ENCODE measurements at places on chromosomes 5 and 9. TPM values are rescaled to one million over a fixed set of nuclear protein-coding genes. Genes with fewer than 3 reads are reported as not detected.
A peak's percentile ranks its signal among the peaks of the same experiment; 100 is the strongest.

- no peak for DNase-seq
Measured at GRCh38 chr5:126096442-126097006, 326.7 kb upstream of the GRAMD2B start.

DNA sequence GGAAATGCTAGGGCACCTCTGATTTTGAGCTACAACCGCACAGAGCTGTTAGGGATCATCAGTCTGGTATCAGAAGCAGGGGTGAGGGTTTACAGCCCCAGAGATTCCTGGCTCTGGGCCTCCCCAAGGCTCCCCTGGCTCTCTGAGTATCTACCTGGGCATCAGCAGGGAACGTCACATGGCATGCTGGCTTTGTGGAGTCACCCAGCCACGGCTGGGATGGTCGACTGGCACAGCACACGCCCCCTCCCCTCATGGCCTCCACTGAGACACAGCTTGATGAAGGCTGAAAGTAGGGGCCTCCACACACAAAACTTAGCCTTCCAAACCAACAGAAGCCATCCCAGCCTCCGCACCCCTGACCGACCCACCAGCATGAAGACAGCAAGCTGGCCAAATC, 16.7 kb downstream of the ATPSCKMT start:
- no peak for DNase-seq

DNA sequence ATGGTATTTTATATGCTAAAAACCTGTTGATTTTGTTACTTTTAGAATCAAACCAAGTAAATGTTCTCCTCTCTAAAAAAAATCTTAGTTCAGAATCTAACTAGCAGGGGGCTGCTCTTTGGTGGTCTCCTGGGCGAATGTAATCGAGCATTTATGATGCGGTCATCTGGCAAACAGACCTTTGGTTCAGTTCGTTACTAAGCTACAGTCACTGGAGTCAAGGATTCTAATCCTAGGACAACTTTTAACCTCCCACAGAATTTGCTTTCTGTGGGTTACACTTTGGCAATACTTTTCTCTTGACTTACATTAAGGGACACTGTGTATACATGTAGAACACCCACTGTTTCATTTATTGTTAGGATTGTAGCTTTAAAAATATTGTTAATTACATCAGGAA, 26.3 kb upstream of the FREM1 start:
- DNase-seq, result no peak

DNA sequence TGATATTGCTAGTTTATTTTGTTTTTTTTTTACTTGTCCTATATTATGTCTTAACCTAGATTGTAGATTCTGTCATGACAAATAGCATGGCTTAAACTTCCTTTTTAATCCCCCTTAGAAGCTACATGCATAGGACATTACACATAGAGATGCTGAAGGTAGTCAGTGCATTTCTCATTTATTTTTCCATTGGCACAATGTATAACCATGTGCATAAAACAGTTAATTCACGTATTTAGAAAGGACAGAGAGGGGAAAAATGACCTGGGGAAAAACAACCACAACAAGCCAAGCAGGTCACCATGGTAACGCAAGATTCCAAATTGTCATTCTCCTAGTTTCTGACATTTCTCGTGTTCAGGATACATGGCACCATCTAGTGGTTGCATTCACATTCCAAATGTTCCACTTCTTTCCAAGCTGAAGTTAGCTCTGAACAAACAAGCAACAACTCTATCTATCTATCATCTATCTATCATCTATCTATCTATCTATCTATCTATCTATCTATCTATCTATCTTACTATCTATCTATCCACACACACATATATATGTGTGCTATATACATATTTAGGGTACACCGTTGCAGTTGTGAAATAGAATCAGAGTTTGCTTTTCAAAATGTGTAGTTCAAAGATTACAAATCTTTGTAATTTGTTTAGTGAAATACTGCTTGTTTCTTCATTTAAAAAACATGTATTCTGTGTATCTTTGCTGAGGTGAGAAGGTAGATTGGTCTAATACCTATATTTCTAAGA, 487.2 kb upstream of the ST8SIA4 start:
- peak; percentile 34 for DNase-seq

DNA sequence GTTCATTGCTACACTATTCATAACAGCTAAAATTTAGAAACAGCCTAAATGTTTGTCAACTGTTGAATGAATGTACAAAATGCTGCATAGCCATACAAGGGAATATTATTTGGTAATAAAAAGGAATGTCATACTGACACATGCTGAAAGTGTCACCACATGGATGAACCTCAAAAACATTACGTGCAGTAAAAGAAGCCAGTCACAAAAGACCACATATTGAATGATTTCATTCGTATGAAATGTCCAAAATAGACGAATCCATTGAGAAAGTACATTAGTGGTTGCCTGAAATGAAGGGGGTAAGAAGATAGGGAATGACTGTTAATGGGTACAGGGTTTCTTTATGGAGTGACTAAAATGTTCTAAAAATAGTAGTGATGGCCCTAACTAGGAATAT, 11.6 kb upstream of the ECM2 start:
- DNase-seq, result no peak

DNA sequence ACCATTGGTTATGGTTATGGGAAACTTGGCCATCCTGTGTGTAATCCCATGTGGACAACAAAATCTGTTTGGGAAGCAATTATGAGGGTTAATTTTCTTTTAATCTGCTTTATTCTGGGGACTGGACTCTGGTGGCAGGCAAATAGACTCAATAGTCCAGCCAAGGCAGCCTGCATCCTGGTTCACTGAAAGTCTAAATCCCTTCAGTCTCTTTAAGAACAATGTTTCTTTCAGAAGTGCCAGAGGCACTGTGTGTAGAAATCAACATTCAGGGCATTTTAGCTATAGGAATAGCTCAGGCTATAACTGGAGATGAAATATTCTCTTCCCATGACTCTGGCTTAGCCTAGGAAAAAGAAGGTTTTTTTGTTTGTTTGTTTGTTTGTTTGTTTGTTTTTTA, 118.0 kb downstream of the SPATA31D1 start:
- DNase-seq, result no peak

- DNase-seq, result no peak
Measured at GRCh38 chr9:126631254-126631653, 17.5 kb downstream of the LMX1B start.

DNA sequence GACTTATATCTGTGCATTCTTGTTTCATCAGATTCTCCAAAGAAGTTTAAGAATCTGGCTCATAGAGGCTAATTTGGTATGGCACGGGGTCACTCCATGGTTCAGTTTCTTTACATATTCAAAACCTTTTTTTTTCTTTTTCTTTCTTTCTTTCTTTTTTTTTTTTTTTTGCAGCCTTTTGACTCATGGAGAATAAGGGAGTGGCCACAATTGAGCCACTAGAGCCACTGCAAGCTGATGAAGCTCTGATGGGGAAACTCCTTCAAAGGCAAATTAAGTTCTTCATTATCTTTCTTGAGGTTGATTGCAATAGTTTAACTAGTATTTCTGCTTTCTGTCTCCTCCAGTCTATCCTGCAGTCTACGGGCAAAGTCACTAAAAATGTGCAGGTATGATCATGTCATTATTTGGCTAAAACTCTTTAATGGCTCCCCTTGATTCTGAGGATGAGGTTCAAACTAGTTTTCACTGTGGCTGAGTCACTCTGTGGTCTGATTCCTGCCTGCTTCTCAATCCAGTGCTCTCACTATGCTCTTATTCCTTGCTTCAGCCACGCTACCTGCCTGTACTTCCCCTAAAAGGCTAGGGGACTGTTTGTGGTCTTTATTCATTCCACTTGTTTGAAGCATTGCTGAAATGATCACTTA, 93.5 kb upstream of the RIOK2 start:
- no peak for DNase-seq

GRCh38 chr5:60024104-60024503, 130.6 kb upstream of the PDE4D start:
- peak; percentile 34 for DNase-seq

- DNase-seq, result peak; percentile 92
Measured at GRCh38 chr5:89282554-89283510, 399.8 kb upstream of the MEF2C start.

DNA sequence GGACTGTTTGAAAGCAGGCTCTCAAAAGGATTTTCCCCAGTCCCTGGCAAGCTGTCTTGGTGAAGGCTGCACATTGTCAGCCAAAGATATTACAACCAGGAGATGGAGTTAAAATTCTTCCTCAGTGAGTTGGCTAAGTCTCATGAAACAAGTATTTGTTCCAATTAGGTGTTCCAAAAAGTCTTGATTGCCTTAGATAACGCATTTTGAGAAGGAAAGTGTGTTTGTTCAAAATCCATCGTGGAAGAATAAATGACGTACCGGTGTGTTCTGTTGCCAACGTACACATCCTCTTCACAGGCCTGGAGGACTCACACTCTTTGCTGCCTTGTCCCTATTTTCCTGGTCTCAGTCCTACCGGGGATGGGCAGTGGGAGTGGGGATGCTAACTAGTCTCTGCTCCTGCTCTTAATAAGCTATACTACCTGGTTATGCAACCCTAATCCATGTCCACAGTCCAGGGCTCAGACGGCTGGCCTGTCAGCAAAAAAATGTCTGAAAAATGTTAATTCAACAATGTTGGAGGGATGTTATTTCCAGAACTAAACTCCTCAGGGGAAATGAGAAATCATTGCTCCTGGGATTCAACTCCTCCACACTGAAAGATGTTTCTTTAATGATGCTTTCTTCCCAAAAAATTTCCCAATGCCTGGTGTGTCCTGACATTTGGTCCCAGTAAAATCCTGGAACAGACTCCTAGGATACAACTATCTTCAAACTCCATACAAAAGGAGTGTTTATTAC, 175.3 kb upstream of the KLF9 start:
- peak; percentile 97 for DNase-seq

- DNase-seq, result no peak
Measured at GRCh38 chr9:115212832-115213231, 94.9 kb upstream of the TNC start.

- no peak for DNase-seq
Measured at GRCh38 chr5:147586832-147587231, 77.0 kb upstream of the DPYSL3 start.

- DNase-seq, result peak; percentile 12
Measured at GRCh38 chr5:134845335-134845851, 375 bp upstream of the C5orf24 start.

GRCh38 chr9:35691334-35691650, 1.6 kb upstream of the TPM2 start:
- DNase-seq, result no peak

DNA sequence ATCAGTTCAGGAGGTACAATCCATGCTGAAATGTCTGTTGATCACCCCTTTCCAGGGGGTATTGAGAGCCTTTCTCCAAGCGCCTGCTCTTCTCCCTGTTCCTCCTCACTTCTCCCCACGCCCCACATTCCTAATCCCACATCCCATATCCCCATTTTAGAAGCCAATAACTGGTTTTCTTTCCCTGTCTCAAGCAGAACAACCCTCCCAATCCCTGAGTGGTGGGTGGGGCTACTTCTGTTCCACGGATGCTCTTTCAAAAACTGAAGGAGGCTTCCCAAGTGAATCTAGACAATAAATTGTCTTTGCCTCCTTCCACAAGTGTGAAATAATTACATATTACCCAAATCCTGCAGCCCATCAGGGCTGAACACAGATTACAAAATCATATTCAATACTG, 77.0 kb upstream of the SEMA6A start:
- DNase-seq, result no peak

DNA sequence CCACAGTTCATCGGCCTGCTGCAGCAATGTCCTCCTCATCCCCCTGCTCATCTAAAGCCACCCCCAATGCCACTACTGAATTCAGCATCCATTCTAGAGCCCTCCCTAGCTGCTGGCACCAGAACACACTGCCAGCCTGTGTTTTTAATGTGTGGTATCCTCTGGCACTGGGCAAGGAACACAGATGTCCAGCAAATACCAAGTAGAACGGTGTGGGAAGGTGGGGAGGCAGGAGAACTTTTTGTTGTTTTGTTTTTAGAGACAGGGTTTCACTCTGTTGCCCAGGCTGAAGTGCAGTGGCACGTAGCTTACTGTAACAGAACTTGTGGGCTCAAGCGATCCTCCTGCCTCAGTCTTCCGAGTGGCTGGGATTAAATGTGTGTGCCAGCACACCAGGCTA, 4.7 kb downstream of the HDHD3 start:
- DNase-seq, result no peak

- no peak for DNase-seq
Measured at GRCh38 chr5:71986101-71986500, 121.2 kb upstream of the MAP1B start.

PCDHGA8 gene
- 1.2 TPM for total RNA-seq

RPS23 gene
- total RNA-seq, result 1,683 TPM

POU5F2 gene
- 0.54 TPM for total RNA-seq

SHOC1 gene
- total RNA-seq, result not detected

MEIKIN gene
- not detected for total RNA-seq

SLC45A2 gene
- total RNA-seq, result 0.82 TPM

MARCOL gene
- not detected for total RNA-seq

FKTN gene
- 21.1 TPM for total RNA-seq

PFDN1 gene
- 202 TPM for total RNA-seq

FBXW5 gene
- 70.4 TPM for total RNA-seq

OLFM1 gene
- total RNA-seq, result 5.5 TPM

ATP10B gene
- total RNA-seq, result not detected

PCDHB4 gene
- 1.1 TPM for total RNA-seq
